ENCODE measurements at places on chromosomes 6 and 20.

- peak; percentile 49 for DNase-seq
Observed at GRCh38 chr6:83057705-83058321, 7.8 kb downstream of the UBE3D start.

DNA sequence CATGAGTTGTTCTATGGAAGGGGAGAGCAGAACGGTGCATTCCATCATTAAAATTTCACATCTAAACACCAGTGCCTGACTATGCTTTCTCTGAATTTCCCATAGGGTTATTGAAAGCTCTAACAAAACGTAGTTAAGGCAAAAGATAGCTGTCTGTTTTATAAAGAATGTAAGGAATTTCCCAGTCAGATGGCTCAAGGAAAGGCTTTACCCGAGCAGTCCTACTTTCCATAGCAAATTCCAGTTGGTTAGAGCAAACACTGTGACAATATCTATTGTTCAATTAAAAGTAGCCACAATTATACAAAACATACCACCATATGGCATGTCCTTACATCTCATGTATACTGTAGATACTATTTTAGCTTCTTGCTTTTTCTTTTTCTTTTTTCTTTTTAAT is 1059.5 kb upstream of the FLRT3 start:
- DNase-seq, result no peak

- peak; percentile 44 for DNase-seq
Observed at GRCh38 chr6:47000842-47001241, 41.3 kb downstream of the ADGRF1 start.

DNA sequence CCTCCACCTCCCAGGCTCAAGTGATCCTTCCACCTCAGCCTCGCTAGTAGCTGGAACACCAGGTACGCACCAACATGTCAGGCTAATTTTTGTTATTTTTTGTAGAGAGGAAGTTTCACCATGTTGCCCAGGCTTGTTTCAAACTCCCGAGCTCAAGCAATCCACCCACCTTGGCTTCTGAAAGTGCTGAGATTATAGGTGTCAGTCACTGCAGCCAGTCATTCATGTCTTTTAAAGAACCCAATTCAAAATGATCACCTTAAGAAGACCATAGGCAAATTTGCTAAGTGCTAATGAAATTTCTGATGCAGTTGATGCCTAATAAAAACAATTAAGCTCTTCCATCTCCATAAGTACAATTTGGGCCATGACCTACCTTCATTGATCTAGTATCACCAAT is 2.6 kb upstream of the VNN2 start:
- DNase-seq, result no peak

- no peak for DNase-seq
Observed at GRCh38 chr6:1554141-1554475, 55.6 kb upstream of the FOXC1 start.

DNA sequence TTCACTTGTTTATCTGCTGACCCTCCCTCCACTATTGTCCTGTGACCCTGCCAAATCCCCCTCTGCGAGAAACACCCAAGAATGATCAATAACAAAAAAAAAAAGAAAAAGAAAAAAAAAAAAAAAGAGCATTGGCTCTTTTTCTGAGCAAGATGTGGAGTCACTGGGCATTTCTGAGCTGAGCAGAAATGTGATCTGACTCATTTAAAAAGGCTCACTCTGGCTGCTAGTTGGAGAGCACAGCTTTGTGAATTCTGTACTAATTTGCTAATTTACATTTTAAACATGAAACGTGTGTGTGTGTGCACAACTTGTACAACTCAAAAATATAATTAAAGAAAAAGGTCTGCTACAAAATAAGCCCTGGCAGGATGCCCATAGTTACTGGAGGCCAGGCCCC is 20.2 kb downstream of the SCML4 start:
- no peak for DNase-seq

- DNase-seq, result no peak
Observed at GRCh38 chr6:35216851-35217811, 3.4 kb downstream of the SCUBE3 start.

DNA sequence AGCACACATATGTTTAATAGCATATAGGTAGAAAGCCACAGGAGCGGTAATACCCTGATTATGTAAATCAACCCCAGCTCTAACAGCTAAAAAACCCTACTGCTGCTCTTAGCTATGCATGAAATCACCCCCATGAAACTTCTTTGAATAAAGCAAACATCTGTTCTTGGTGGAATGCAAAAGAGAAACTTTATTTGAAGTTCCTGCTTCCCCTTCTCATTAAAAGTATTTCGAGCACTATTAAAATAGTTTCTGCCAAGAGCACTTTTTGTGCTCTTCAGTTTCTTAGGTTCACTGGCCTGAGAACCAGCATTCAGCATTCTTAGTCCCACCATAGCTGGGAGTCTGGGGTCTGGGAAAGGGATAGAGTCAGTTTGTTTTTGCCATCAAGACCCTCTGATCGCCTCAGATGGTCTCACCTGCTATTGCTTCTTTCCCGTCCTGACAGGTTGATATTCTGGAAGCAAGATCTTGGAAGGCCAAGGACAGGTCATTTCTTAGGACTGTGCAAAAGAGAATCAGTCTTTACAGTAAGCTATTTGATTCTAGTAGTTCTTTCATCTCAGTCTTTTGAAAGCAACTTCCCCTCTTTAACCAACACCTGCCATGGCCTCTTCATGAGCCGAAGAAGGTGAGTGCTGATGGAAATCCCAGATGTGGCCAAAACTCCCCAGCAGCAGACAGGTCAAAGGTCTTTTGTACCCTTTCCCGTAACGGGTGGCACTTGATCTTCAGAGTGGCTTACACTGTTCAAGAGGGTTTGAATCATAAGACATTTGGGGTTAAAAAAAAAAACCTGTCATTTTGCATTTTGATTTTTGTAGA is 76.5 kb upstream of the TMEM170B start:
- DNase-seq, result no peak
